ENCODE measurements at places on chromosomes 5 and 9. TPM values are rescaled to one million over a fixed set of nuclear protein-coding genes. Genes with fewer than 3 reads are reported as not detected.

The LCN9 gene
- total RNA-seq, result not detected

GRCh38 chr5:24208686-24209106 lies 436.1 kb downstream of the CDH10 start:
- DNase-seq, result no peak

GRCh38 chr9:18379073-18379811 lies 94.7 kb upstream of the ADAMTSL1 start:
- DNase-seq, result no peak

DNA sequence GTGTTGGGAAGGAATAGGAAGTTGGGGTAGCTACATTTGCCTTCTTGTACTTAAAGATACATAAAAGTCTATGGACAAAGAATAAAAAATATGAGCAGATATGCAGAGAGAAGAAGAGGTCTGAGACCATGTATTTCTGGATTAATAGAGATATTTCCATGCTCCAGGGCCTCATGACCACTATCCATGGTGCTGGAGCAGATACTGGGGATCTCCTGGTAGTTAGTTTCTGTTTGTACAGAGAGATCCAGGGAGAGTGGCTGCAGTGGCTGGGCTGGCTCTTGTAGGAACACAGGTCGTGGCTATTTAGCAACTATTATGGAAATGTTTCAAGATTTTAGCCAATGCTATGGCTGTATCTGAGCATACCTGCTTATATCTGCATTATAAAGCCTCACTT lies 184.2 kb upstream of the TMEM161B start:
- DNase-seq, result no peak

DNA sequence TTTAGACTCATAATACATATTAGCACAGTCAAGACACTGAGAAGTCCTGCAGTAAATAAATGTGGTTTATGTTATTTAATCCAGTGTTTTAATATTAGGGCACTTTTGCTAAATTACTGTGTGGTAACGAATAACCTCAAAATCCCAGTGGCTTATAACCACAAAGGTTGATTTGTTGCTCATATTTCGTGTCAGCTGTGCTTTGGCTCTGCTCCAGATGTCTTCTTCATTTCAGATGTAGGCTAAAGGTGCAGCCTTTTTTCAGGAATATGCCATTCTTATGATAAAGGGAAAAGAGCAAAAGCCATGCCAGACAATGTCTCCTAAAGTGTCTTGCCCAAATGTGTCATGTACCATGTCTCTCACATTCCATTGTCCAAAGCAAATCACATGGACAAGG lies 144.8 kb downstream of the BRINP1 start:
- no peak for DNase-seq

DNA sequence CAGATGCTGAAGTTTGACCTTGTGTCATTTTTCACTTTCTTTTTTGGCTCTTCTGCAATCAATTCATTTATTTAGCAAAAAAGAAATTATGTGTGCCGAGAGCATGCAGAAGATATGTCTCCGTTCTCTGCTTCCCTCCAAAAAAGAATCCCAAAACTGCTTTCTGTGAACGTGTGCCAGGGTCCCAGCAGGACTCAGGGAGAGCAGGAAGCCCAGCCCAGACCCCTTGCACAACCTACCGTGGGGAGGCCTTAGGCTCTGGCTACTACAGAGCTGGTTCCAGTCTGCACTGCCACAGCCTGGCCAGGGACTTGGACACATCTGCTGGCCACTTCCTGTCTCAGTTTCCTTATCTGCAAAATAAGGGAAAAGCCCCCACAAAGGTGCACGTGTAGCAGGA lies 2.4 kb downstream of the FGFR4 start:
- no peak for DNase-seq

DNA sequence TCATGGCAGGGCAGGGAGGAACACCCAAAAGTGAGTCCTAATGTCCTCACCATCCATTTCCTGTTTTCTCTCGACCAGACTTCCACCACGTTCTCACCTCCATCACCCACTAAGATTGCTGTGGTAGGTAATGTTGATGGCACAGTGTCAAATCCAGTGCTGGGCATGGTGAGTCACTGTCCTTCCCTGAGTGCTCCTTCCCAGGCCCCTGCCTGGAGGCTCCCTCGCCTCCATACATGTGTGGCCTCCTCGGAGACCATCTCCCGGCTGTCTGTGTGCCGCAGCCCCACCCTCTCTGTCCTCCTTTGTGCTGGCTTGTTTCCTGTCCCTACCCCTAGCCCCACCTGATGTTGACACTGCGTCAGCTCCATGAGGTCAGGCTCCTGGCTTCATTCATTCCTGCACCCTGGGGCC lies 177.5 kb downstream of the SYK start:
- DNase-seq, result no peak
